Activated T-cell treated with anti-CD3 and anti-CD28 coated beads for 48 hours (primary cell): ENCODE measurements at places on chromosomes 1 and 21.

DNA sequence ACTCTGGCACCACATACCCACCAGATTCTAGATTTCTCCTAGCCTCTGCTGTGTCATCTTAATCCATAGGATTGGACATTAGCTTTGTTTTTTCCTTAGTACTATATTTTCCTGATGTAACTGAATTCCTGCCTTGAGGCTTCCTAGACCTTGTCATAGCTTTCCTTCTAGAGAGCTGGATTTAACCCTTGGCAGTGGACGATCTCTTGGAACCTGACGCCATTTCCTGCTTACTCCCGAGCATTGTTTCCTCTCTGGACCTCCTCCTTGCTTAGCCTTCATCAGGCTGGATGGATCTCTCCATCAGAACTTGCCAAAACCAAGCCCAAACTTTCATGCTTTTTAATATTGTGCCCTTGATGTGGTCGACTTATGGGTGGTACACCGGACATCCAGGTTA lies 1.5 kb downstream of the APOBEC4 start:
- no peak for DNase-seq

GRCh38 chr1:151267760-151268159 lies 13.2 kb downstream of the PSMD4 start:
- no peak for DNase-seq

DNA sequence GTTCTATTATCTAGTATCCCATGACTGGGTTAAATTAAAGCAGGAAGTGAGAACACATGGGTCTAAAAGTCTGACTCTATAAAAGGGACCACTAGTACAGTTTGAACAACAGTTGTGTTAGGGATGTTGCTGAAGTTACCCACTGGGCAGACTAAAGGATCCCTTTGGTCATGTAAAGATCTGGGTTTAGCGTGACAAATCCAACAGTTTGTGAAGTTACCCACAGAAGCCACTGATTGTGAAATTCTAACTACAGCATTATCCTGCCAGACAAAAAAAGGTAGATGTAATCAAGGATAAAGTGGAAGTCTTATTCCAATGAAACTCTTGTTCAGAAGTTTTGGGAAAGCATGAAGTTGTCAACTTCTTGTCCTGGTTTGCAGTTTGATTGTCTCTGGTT lies 5.7 kb downstream of the QSOX1 start:
- no peak for DNase-seq

- DNase-seq = no peak
Observed at GRCh38 chr21:34635307-34635706, 20.4 kb upstream of the RCAN1 start.

DNA sequence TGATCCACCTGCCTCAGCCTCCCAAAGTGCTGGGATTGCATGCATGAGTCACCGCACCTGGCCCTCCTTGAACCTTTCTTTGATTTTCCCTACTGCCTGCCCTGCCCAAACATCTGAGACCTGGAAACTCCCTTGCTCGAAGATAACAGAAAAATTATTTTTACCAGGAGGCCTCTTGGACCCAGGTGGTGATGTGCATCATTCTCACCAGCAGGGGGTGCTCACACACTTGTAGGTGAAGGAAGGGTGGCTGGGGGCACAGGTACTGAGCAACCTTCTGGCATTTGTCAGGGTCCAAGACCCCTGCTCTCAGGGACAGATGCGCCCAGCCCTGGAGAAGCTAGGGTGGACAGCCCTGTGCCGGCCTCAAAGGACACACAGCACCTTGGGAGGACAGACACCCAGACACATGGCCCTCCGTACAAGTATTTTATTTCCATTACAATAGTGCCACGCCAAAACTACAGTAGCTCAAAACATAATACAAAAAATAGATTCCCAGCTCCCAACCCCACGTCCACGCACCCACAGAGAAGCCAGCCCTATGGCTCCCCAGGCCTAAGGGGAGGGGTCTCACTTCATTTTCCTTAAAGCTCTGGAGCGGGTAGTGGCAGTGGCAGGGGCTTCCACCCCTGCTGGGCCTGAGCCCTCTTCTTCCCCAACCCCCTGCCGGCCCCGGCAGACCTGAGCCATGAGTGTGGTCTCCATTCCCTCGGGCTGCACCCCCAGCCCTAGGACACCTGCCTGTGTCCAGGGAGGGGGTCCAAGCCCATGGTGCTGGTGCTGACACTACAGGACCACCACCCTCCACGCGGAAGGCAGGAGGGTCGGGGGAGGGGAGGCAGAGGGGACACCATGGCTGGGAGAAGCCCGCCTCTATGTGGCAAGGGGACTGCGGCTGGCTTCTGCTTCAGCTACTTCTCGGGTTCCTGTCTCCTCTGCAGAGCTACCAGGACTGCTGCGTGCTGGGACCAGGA lies 40.4 kb upstream of the EIF4G3 start:
- peak; percentile 63 for DNase-seq

- DNase-seq = no peak
Observed at GRCh38 chr1:172145656-172146055, 274.8 kb upstream of the C1orf105 start.

- DNase-seq = no peak
Observed at GRCh38 chr1:90046635-90047034, 51.7 kb downstream of the ZNF326 start.

- DNase-seq = no peak
Observed at GRCh38 chr1:89987159-89987819, 7.6 kb upstream of the ZNF326 start.

DNA sequence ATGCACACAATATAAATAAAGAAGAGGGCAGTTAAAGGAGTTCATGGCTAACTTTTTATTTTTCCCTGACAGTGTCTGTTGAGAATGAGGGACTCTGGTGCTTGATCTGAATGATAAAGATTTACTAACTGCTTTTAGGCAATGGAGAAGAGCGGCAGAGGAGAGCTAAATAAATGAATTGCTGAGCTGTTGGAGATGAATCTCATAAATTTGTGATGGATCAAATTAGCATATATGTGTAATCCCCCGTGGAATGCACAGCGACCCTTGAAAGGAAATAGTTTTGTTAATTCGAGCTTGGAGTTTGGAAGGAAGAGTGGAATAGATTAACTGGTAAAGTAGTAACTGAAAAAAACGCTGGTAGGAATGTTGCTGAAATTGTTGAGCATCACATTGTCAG lies 40.2 kb downstream of the HMCN1 start:
- no peak for DNase-seq

DNA sequence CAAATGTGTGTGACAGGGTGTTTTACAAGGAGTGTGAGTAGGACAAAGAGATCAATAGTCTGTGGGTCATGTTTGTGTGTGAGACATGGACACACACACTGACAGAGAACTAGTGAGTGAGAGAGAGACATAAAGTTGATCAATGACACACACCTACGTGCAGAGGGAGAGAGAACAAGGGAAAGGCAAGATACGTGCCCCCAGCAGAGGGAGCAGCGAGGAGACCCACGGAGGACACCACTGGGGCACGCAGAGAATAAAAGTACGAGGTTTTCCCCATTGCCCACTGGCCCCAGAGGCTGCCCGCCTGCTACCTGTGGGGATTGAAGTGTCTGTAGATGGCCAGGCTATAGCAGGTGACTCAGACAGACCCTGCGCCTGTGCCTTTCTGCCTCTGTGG lies 130.2 kb upstream of the CSF3R start:
- DNase-seq = no peak

DNA sequence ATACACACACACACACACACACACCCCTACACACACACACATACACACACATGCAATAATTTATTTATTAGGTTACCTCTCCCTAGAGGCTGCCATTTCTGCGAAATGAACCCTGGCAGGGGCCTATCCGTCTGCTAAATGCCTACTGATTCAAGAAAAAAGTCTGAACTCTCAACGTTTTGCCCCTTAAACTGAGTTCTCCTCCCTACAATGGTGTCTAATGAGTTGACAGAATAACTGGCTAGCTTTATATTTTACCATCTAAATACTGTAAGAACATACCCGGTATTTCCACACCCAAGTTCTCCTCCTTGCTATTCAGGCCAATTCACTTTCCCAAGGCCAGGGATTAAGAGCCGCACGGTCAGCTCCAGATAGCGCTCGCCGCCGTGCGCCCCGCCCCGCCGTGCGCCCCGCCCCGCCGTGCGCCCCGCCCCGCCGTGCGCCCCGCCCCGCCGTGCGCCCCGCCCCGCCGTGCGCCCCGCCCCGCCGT lies 339 bp upstream of the RNPC3 start:
- no peak for DNase-seq

- no peak for DNase-seq
Observed at GRCh38 chr21:35617491-35617890, 442.8 kb downstream of the SETD4 start.

GRCh38 chr1:108107658-108108057 lies 92.5 kb downstream of the SLC25A24 start:
- peak; percentile 9 for DNase-seq

GRCh38 chr1:110671361-110671760 lies 3.4 kb downstream of the KCNA3 start:
- DNase-seq = no peak

DNA sequence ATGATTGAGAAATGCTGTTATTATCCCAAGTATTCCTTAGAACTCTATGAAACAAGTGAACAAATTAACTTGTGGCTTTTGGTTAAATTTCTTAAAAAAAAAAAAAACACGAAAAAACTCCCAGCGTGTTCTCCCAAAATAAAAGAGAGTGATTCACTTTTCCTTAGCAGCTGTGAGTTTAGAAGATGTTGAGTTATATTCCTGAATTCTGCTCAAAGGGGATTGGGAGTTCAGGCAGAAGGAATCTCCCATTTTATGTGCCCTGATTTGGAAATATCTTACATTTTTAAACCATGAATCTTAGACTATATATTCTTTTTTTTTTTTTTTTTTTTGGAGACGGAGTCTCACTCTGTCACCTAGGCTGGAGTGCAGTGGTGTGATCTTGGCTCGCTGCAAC lies 34.3 kb downstream of the SMG7 start:
- DNase-seq = no peak

DNA sequence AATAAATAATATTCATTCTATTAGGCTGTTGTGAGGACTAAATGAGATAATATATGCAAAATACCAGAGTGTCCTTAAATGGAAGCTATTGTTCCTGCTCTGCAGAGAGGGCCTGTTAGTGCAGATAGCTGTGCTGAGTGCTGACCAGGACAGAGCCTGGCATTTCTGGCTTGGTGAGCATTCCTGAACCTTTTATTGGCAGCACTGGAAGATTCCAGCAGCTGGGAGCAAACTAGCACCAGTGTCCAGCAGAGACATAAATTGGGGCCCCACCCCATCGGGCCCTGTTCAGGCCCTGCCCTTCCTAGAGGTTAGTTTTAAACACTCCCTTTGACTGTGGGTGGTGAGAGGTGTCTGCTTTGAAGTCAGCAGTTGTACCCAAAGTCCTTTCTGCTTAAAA lies 85.9 kb upstream of the GADD45A start:
- DNase-seq = no peak

DNA sequence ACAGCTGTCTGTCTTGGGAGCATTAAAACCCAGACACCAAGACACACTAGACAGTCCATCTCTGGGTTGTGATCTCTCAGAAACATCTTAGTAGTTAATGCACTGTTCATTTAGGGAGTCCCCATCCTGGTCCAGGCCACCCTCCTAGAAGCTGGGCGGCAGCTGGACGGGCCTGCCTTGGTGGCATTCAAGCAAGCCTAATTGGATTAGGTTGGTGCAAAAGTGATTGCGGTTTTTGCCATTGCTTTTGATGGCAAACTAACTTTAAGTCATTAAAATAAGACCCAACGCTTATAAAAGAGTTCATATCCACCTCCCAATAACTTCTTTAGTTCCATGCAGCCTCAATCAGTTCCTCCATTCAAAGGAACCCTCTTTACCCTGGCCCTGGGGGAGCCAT lies 21.7 kb downstream of the ATP5PO start:
- DNase-seq = no peak

GRCh38 chr1:224213438-224214119 lies 30.5 kb downstream of the DEGS1 start:
- DNase-seq = no peak

DNA sequence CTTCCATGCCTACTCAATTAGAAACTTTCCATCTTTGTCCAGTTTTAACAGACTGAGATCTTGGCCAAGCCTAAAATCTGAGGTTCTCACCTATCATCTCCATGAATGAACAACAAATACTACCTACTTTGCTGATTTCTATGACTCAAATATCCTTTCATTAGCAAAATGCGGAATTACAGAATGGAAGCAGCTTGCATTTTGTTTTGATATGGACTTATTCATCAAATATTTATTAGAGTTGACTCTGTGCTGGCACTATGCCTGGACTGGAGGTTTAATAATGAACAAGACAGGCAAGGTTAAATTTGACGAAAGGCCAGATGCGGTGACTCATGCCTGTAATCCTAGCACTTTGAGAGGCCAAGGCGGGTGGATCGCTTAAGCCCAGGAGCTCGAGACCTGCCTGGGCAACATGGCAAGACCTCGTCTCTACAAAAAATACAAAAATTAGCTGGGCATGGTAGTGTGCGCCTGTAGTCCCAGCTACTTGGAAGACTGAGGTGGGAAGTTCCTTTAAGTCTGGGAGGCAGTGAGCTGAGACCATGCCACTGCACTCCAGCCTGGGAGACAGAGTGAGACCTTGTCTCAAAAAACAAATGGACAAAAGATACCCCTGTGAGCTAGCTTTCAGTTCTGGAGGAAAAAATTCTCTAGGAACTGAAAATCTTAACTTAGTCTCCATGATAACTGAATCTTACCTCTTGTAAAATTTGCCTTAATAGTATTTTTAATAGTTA lies 29.4 kb upstream of the SOD1 start:
- DNase-seq = no peak

DNA sequence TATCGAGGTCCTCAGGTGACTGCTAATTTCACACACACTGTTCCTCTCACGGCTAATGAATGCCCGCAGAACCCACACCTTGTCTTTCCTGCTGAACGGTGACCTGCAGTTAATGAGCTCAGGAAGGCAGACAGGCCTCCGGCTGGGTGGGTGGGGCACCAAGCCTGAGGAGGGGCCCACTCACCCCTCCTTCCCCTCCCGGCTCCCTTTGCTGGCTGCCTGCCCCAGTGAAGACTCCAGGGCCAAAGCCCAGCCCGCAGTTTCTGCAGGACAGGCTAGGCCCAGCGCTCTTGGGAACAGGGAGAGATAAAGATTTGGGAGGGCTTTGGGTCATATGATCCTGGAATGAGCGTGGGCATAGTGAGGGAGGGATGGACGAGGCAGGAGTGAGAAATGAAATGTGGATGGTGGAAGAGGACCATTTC lies 26.4 kb downstream of the FOXO6 start:
- no peak for DNase-seq

- no peak for DNase-seq
Observed at GRCh38 chr21:27246741-27247140, 279.9 kb upstream of the ADAMTS5 start.
